Astrocyte of the hippocampus (primary cell): ENCODE measurements at places on chromosomes 2 and 18.

GRCh38 chr2:128685841-128686496 lies 367.3 kb upstream of the HS6ST1 start:
- DNase-seq, result no peak

- peak; percentile 47 for DNase-seq
These were observed 67.1 kb downstream of the ZBTB7C start for GRCh38 chr18:48342125-48342524.

DNA sequence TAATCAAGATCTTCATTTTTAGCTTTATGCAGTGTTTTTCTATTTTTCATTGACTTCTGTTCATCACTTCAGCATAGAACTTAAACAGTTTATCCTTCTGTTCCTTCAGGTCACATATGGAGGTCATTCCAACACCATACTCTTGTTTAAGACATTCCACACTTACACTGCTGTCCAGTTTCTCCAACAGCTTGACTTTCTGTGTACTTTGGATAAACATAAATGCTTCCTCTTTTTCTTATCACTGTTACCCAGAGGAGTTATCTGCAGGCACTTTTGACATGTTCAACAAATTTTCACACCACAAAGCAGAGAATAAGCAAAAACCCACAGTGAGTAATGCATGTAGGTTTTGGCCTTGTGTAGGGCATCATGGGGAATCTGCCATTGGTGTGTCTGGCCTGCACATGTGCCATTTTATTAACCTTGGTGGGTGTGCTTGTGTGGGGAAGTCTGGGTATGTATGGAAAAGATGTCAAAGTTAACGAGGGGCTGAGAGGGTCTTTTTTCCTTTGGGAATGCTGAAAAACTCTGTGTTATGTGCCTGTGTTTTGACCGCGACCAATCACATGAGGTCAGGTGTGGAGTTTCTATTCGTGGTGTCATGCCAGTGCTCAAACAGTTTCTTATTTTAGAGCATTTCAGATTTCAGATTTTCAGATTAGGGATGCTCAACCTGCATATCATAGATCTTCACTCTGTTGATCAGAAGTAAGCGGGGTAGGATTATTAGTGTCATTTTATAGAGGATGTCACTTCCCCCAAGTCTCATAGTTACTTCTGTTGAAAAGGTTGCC lies 53.9 kb upstream of the ACVR1 start:
- no peak for DNase-seq

DNA sequence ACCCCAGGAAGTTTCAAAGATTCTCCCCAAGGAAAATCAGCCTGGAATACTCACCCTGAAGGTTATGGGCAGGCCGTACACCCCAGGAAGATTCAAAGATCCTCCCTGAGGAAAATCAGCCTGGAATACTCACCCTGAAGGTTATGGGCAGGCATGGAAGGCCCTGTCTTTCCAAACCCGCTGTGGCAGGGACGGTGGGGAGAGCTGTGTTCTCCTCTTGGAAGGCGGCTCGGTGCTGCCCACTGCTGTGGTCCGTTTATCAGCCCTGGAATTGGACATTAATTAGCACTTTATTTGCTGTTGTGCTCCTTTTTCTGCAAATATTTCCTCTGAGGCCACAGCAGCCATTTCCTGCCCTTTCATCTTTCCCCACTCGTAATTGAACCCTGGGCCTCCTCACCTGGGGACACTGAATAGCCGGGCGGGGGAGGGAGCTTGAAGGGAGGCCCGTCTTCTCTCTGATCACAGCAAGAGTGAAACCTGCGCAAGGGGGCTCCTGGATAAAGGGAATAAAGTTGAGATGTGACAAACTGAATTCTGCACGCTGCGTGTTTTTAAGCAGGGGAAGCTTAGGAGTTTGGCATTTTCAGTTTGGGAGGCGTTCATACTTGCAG lies 308.7 kb upstream of the SALL3 start:
- no peak for DNase-seq

GRCh38 chr2:72901426-72901825 lies 14.2 kb downstream of the SPR start:
- DNase-seq, result no peak

DNA sequence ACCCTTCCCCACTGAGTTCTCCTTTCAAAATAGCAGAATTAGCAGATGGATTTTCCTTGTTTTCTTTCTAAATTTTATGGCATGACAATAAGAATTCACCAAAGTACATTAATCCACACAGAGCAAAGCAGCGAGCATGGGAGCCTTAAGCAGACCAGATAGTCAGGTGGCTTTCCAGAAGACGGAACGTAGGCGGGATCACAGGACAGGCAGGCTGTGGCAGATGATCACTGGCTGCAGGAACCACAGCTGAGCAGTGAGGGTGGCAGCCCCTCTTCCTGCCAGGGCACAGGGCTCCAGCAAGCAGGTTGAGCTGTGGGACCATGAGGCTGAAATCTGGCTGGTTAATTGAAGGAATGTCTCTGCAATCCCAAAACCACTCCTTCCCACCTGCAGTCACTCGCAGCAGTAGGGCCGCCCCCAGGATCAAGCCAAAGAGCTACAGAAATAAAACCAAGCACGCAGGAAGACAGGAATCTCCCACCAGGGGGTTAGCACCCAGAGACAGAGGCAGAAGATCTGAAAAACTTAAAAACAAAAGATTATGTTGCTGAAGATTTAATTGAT lies 259.9 kb downstream of the EIPR1 start:
- DNase-seq, result no peak

GRCh38 chr2:7146151-7146550 lies 228.9 kb downstream of the RNF144A start:
- DNase-seq, result peak; percentile 39

DNA sequence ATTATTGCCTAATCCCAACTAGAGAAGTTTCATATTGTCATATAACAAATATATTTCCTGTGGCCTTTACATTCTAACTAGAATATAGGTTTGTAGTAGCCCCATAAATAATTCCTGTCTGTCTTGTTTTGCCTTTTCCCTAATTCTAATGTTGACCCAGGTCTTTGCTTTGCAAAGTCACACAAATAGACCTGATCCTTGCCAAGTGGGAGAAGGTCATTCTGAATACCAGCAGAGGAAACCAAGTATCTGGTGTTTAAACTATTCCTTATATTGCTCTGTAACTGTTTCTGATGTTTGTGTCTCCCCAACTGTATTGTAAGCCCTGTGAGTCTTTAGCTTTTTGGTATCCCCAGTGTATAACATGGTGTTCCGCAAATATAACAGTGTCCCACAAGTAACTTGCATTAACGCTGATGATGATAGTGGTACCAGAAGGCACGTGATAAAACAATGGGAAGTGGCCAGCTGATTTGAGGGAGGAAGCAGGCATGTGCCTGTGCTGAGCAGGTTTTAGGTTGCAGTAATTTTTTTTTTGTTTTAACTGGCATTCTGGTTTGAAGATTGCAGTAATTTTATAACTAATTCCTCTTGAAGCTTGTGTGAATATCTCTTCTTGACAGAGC lies 11.1 kb downstream of the HADHB start:
- DNase-seq, result no peak

GRCh38 chr2:57408587-57408986 lies 638.0 kb upstream of the VRK2 start:
- no peak for DNase-seq

- no peak for DNase-seq
These were observed 29.2 kb upstream of the LDAH start for GRCh38 chr2:20852139-20852538.

DNA sequence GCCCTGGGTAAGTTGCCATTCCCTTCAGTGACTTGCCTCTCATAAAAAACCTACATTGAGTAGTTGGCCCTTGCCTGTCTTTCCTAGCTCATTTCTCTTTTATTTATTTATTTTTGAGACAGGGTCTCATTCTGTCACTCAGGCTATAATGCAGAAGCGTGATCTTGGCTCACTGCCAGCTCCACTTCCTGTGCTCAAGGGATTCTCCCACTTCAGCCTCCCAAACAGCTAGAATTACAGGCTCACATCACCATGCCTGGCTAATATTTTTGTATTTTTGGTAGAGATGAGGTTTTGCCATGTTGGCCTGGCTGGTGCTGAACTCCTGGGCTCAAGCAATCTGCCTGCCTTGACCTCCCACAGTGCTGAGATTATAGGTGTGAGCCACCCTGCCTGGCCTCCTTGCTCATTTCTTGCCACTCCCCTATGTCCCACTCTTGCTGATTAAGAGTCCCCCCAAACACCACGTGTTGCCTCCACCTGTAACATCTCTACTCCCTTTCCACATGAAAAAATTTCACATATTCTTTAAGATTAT lies 12.6 kb downstream of the EVA1A start:
- no peak for DNase-seq

GRCh38 chr2:10546975-10547391 lies 98.9 kb upstream of the ODC1 start:
- no peak for DNase-seq

DNA sequence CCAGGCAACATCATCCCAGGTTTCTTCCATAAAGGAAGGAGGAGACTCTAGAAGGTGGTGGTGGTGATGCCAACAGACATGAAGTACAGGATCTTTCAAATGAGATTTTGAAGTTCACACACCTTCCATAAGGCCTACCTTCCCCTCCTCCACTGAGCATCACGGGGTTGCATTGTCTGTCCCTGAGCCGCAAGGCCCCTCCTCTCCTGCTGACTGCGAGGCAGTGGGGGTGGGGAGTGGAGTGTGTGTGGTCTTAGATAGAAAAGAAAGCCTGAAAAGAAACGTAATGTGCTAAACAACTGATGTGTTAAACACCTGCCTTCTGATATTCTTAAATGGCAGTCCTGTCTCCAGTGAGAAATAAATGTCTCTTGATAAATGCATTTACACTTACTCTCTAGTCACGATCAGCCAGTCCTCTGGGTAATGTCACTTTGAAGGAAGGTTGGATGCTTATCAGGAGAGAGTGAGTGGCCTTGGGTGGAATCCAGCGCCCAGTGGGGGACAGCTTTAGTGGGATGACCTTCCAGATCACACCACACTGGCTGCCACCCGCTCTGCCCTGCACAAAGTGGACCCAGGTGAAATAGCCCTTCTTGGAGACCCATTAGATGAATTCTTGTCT lies 5.5 kb upstream of the SCYGR5 start:
- no peak for DNase-seq

- DNase-seq, result peak; percentile 81
These were observed 15.2 kb downstream of the RAMP1 start for GRCh38 chr2:237874585-237875161.

GRCh38 chr18:44686156-44686555 lies 5.5 kb downstream of the SETBP1 start:
- DNase-seq, result no peak

- peak; percentile 10 for DNase-seq
These were observed 85.6 kb downstream of the IKZF2 start for GRCh38 chr2:213065583-213066442.
